ENCODE measurements at places on chromosomes 6 and 20.

- DNase-seq, result no peak
These were observed 113.0 kb upstream of the LAMP5 start for GRCh38 chr20:9401371-9401770.

GRCh38 chr6:118325220-118325860 is 222.8 kb upstream of the PLN start:
- DNase-seq, result no peak

GRCh38 chr20:4973330-4974097 is 27.8 kb downstream of the SLC23A2 start:
- DNase-seq, result no peak

GRCh38 chr6:56951049-56951831 is 3.7 kb upstream of the BEND6 start:
- DNase-seq, result no peak

DNA sequence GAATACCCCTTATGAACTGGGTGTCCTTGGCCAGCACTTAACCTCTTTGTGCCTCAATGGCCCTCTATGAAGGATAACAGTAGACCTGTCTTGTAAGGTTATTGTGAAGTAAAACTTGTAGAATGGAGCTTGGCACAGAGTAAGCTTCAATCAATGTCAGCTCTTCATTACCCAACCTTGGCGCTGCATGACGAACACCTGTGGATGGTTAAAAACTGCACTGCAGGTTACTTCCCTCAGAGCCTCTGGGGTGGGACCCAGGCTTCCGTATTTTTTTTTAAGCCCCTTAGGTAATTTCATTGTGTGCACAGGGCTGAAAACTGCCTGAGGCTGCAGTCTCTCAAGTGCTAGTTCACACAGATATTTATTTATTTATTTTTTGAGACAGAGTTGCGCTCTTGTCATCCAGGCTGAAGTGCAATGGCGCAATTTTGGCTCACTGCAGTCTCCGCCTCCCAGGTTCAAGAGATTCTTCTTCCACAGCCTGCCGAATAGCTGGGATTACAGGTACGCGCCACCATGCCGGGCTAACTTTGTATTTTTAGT is 42.8 kb upstream of the SLC23A2 start:
- DNase-seq, result no peak

- no peak for DNase-seq
These were observed 54.4 kb downstream of the FAM184A start for GRCh38 chr6:119024111-119024510.

DNA sequence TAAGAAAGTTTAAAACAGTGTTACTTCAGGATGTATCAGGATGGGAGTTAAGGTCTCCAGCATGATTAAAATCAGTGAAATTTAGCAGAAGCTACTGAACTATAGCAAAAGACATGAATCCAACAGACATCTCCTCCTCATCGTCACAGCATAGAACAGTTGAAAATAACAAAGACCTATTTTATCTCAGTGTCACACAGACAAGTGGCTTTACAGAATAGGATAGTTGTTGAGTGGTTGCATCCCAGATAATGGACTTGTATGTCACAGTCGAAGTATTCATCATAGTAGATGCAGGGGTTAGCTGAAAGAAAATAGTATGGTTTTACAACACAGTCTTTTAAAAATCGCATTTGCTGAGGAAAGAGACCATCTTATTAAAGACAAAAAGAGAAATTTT is 31.2 kb downstream of the CRISP1 start:
- no peak for DNase-seq

DNA sequence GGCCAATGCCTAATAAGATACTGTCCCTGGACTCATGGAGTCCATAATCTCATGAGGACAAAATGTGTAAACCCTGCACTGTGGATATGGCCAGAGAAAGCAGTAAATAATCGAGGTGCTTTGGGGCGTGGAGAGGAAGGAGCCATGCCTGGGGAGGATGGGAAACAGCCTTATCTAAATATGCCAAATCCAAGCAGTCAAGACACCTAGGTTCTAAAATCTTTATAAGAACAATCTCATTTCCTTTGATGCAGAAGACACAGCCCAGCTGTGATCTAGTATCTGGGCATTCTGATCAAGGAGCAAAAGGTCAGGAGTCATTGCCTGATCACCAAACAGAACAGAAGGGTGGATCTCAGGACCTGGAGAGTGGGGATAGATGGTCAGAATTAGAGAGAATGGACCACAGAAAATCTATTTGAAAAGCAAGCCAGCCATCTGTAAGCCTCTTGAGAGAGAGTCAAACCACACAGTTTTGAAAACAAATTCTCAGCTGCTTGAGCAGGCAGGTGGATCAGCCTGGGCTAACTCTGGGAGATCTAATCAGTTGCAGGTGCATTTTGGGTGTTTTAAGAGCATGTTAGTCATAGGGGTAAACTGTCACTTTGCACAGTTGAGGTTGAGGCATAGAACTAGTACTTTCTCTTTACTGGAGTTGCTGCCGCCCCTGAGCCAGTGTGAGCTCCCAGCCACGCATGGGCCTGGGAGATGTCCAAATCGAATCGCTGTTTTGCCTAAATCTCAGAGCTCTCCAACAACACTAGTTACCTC is 130.8 kb upstream of the TNFAIP3 start:
- DNase-seq, result no peak

DNA sequence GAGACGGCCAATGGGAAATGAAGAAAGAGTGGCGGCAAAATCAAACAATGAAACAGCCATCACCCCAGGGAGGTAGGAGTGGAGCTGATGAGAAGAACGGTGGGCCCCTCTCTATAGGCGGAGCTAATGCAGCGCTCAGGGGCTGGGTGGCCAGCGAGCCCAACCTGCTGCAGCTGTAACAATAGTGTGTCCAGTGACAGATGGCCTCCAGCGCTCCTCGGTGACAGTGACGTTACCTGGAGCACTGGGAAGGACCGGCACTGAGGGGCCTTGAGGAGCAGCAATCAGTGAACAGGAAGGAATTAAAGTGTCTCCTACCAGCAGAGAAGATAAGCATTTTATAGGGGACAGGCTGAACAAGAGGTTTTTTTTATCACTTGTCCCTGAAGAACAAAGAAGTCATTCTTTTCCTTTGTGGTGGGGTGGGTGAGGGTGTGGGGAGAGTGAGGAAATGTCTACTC is 81.6 kb downstream of the FOXA2 start:
- DNase-seq, result no peak

- DNase-seq, result peak; percentile 48
These were observed 1.0 kb downstream of the MRPS26 start for GRCh38 chr20:3046677-3047462.

- DNase-seq, result no peak
These were observed 12.6 kb upstream of the ZFP64 start for GRCh38 chr20:52204136-52204535.

DNA sequence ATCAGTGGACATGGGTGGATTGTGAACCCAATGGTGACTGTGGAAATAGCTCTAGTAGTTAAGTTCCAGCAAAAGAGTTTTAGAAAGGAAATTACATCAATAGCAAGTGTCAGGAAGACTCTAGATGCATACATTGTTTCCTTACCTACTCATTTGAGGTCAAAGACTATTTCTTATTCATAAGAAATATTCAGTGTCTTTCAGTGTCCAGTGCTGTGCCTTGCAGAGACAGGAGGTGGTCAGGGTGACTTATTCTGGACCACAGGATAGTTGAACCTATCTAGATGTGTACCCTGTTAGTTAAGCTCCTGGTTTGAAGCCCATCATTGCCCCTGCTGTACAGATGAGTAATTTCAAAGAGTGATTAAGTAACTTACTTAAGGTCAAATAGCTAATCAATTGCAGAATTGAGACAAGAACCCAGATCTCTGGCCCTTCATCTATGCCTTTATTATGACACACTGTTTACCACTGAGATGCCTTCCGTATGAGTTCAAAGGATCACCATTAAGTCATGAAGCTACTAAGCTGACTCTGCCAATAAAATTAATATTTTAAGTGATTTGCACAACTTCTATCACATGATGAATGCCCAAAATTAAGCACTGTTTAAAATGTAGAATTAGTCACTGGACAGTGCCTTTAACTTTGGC is 136.1 kb downstream of the PDSS2 start:
- no peak for DNase-seq

GRCh38 chr20:41639630-41640029 is 21.5 kb upstream of the CHD6 start:
- no peak for DNase-seq

- no peak for DNase-seq
These were observed 41.7 kb downstream of the TAF4 start for GRCh38 chr20:62023935-62024334.

DNA sequence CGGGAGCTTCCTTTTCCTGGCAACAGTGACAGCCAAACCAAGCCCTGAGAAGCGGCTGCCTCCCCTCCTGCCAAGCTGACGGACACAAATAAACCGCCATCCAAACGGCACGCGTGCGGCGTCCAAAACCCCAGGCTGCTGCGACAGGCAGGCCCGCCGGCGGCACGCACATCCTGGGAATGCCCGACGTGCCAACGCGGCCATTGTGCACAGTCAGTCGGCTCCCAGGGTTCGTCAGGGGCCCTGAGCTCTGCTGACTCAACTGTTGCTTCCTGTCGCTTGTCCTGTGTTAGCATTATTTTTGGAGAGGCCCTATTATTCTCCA is 6.8 kb downstream of the JAG1 start:
- no peak for DNase-seq

DNA sequence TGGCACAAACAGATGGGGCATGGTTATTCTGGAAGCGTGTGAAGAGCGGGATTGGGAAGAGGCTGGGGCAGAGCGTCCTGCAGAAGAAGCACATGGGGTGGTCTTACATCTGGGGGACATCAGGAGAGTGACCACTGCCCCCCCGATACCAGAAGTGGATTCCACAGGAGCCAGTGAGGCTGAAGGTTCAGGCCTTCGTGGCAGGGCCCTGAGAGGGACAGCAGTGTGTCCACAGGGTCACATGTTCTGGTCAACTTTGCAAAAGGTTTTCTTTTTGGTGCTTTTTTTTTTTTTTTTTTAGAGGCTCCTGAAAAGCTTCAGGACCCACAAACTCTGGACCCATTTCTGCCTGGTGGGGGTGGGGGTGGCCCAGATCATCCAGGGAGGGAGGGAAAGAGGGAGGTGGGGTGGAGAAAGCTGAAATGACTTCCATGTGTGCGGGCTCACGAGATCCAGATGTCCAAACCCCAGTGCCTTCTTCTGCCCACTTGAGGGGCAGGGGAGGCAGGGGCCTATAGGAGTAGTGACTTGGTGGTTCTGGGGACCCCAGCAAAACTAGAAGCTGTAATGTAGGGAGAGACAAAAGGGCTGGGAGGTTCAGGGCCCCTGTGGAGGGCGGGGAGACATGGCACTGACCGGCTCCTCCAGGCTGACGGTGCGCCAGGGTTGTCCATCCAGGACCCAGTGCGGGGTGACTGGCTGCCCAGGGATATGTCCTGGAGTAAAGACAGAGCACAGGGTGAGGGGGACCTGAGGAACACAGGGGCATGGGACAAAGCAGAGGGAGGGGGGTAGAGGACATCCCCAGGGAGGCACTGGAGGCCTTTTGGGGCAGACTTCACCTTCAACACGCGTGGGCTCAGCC is 2.7 kb downstream of the ADAM33 start:
- DNase-seq, result no peak

- DNase-seq, result no peak
These were observed 191.2 kb downstream of the BCAS1 start for GRCh38 chr20:53879048-53879684.

GRCh38 chr6:169188475-169188874 is 65.2 kb downstream of the THBS2 start:
- DNase-seq, result no peak

DNA sequence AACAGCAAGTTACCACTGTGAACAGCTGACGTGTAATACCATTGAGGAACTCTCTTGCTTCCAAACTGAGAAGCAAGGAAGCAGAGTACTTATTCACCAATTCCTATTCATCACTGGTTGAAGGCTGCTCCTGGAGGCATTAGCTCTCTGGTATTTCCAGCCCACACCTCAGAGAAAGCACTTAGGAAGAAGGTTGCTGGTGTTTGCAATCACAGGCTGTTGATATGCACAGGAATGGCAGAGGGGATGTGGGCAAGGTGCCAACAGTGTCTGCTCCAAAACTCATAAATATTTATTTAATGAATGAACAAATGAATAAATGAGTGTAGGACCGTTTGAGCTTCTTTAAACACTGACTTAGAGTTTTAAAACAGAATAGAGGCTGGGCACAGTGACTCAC is 6.9 kb upstream of the RRBP1 start:
- no peak for DNase-seq

DNA sequence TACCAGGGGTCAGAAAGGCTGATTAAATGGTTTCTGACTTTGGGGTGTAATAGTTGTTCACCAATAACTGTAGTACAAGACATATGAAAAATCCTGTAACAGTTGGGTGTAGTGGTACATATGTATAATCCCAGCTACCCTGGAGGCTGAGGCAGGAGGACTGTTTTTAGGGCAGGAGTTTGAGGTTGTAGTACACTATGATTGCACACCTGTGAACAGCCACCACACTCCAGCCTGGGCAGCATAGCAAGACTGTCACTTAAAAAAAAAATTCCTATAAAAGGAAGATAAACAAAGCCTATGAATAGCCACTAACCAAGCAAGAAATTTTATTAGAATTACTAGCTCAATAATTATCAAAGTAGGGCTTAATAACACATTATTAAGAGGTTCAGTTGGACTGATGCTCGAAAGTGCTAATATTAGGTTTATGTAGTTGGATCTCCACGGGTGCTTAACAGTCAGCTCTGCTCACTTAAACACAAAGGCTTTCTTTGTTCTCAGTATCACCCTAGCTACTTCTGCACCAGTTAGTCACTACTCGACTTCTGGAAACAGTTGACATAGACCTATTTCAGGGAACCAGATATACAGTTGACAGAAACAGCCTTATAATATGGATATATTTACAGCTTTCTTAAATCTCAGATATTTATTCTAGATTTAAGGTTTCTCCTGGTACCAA is 113.0 kb downstream of the MTFR2 start:
- no peak for DNase-seq

GRCh38 chr6:15248451-15249370 is 2.8 kb downstream of the JARID2 start:
- peak; percentile 53 for DNase-seq

- no peak for DNase-seq
These were observed 1286.2 kb upstream of the EYS start for GRCh38 chr6:66993272-66993671.

DNA sequence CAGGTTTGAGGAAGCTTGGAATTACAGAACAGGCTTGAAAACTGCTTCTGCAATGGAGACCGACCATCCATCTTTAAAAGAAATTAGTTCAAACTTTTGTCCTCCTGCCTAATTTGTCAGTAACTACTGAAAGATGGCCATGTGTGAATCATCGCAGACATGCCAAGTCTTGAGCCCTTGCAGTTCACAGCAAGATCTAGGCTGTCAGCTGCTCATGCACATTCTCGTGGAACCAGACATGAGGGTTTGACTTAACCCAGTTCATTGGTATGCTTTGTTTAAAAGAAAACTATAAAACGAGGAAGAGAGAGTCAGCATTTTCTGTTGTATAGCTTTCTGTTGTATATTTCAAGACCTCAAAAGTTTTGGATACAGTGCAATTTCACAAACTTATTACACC is 74.0 kb upstream of the SAMD5 start:
- no peak for DNase-seq

DNA sequence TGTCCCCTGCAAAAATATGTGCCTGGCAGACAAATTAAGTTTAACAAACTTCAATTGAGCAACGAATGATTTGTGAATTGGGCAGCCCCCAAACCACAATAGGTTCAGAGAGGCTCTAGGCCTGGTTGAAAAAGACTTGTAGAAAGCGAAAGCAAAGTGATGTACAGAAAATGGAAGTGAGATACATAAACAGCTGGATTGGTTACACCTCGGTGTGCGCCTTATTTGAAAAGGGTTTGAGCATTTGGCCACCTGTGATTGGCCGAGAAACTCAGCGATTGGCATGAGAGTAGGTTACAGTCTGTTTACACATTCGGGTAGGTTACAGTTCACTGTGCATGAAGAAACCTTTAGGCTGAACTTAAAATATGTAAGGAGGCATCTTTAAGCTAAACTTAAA is 136.9 kb downstream of the CD83 start:
- no peak for DNase-seq

Measured in NCI-H2081 treated with DMSO at 0.1 percent for 48 hours (cell line).